ENCODE measurements at places on chromosomes 6 and 20. TPM values are rescaled to one million over a fixed set of nuclear protein-coding genes. Genes with fewer than 3 reads are reported as not detected.
A peak's percentile ranks its signal among the peaks of the same experiment; 100 is the strongest.

MATN4 gene
- 0.30 TPM for total RNA-seq

SLC52A3 gene
- not detected for total RNA-seq

ID4 gene
- total RNA-seq: not detected

STMND1 gene
- not detected for total RNA-seq

PHACTR3 gene
- not detected for total RNA-seq

JPH2 gene
- total RNA-seq: 0.36 TPM

DNA sequence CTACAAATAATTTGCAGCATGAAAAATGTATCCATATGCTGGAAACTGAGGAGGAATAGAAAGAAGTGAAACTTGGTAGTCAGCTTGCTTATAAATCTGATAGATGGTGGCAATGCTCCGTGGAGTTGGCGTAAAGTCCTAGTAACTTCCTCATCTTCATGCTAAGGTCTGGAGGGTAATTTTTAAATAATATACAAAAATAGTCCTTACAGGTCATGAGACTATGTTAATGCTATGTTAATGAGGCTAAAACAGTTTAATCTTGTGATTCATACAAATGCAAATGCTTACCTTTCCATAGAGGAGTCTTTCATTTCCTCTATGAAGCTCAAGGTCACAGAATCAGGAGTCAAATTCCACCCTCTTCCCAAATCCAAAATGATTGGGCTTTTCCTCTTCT lies 9.4 kb upstream of the CRIP3 start:
- DNase-seq: no peak
- no peak overlapping the region for H3K27ac ChIP-seq
- H3K4me3 ChIP-seq: no peak overlapping the region
- peaks cover 9% of the 10 kb centered on the region for H3K27me3 ChIP-seq

GRCh38 chr6:169830876-169831275 lies 79.5 kb downstream of the ERMARD start:
- DNase-seq: no peak
- no peak overlapping the region for H3K27ac ChIP-seq
- H3K4me3 ChIP-seq: no peak overlapping the region
- no peaks in the 10 kb centered on the region for H3K36me3 ChIP-seq
- H3K4me1 ChIP-seq: peaks cover 4% of the 10 kb centered on the region

DNA sequence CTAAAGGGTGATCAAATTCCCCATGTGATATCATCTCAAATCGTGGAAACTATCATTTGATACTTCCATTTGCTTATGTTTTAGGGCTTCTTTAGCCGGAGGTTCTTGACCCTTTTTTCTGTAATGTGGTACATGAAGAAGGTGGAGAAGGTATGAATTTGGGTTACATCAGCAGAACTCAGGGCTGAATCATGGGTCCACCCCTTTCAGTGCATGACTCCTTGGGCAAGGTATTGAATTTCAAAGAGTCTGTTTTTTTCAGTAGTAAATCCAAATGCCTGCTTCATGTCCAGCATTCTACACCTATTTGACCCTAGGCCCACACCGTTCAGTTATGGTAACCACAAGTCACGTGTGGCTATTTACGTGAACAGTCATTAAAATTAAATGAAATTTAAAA lies 30.6 kb upstream of the QKI start:
- H3K4me1 ChIP-seq: no peaks in the 10 kb centered on the region
- no peaks in the 10 kb centered on the region for H3K36me3 ChIP-seq
- no peak overlapping the region for H3K27ac ChIP-seq
- no peak for DNase-seq
- no peak overlapping the region for H3K4me3 ChIP-seq
- no peaks in the 10 kb centered on the region for H3K27me3 ChIP-seq

GRCh38 chr6:143642403-143642802 lies 35.4 kb upstream of the PHACTR2 start:
- peaks cover 2% of the 10 kb centered on the region for H3K27me3 ChIP-seq
- no peak for DNase-seq
- no peak overlapping the region for H3K27ac ChIP-seq
- H3K4me1 ChIP-seq: peaks cover 2% of the 10 kb centered on the region
- peaks cover 2% of the 10 kb centered on the region for H3K36me3 ChIP-seq
- no peak overlapping the region for H3K4me3 ChIP-seq

DNA sequence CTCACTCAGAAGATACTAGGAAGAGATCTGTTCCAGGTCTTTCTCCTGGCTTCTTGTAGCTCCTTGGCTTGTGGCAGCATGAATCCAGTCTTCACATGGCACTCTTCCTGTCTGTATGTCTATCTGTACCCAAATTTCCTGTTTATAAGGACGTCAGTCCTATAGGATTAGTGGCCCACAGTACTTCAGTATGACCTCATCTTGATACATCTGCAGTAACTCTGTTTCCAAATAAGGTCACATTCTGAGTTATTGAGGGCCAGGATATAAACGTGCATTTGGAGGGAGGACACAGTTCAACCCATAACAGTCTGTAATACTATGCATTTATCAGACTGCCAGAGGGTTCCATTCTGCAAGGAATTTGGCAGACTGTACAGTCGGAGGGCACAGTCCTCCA lies 57.6 kb upstream of the DYNLRB1 start:
- H3K36me3 ChIP-seq: peaks cover 10% of the 10 kb centered on the region
- H3K4me1 ChIP-seq: peaks cover 1% of the 10 kb centered on the region
- H3K27ac ChIP-seq: no peak overlapping the region
- DNase-seq: no peak
- H3K4me3 ChIP-seq: no peak overlapping the region

DNA sequence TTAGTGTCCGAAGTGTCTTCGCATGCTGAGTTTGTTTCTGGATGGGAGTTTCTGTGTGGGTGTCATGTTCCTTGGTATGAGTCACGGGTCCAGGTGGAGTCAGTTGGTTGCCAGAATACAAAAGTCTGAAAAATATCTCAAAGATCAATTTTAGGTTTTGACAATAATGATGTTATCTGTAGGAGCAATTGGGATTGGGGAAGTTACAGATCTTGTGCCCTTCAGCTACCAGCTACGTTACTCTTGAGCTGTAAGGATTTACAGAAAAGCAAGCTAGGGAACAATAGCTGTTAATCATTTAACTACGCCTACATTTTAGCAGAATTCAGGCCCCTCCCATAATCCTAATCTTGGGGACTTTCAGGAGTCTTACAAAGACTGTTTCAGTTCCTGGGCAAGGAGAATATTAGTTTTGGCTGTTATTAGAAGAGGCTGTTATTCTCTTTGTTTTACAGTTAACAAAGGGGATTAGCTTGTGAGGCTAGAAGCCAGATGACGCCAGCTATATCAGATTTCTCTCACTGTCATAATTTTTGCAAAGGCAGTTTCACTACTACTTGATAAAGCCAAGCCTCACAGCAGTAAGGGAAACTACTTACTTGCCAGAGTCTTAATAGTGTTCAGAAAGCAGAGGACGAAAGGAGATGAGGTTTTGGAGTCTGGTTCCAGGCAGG lies 15.4 kb upstream of the SLC22A16 start:
- peaks cover 11% of the 10 kb centered on the region for H3K27me3 ChIP-seq
- DNase-seq: no peak
- peaks cover 2% of the 10 kb centered on the region for H3K4me1 ChIP-seq
- no peak overlapping the region for H3K4me3 ChIP-seq

DNA sequence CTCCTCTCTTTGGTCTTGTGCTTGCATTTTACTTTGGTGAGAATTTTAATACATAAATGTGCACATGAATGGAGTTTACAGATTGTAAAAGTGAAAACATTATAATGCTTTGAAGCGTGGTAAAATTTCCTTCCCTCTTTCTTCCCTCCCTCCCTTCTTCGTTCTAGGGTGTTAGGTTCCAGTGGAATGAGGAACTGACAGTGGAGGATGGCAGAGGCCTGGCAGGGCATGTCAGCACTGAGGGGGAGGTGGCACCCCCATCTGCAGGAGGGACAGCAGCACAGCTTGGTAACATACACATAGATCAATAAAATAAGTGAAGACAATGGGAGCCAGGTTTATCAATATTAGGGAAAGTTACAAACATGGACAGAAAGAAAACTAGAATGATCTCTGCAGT lies 47.5 kb downstream of the RNASET2 start:
- no peak overlapping the region for H3K4me3 ChIP-seq
- no peak overlapping the region for H3K27ac ChIP-seq
- peaks cover 4% of the 10 kb centered on the region for H3K36me3 ChIP-seq

DNA sequence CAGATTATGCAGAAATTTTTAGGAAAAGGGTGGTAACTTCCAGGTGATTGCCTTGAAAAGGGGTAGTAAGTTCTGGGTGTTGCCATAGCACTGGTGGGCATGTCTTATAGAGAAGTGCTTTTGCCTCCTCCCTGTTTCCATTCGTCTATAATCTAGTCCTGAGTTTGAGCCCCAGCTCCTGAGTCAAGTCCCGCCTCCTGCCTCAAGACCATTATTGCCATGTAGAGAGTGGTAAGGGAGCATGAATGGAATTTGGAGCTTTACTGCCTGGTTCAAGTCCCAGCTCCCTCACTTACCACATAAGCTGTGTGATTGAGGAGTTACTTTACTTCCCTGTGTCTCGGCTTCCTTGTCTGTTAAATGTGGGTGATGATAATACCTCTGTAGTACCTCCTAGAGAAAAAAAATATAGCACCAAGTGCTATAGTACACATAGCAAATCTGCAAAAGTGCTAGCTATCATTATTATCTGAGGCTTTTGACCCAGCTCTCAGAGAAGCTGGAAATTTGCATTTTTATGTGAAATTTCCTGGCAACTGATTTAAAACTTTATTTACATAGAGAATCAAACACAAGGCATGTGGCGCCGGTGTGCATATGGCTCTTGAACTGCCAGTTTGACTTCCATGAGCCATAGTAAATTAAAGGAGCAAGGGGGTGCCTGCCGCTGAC lies 36.0 kb downstream of the TGM6 start:
- H3K36me3 ChIP-seq: no peaks in the 10 kb centered on the region
- no peaks in the 10 kb centered on the region for H3K4me1 ChIP-seq
- peaks cover 23% of the 10 kb centered on the region for H3K27me3 ChIP-seq
- no peak overlapping the region for H3K4me3 ChIP-seq

- H3K27ac ChIP-seq: no peak overlapping the region
- DNase-seq: no peak
Measured at GRCh38 chr6:83878902-83879644, 19.6 kb downstream of the CYB5R4 start.

GRCh38 chr20:33670715-33671499 lies 3.3 kb downstream of the NECAB3 start:
- no peaks in the 10 kb centered on the region for H3K27me3 ChIP-seq
- H3K27ac ChIP-seq: peak overlapping the region; percentile 39
- H3K4me3 ChIP-seq: peak overlapping the region; percentile 16
- H3K4me1 ChIP-seq: peaks cover 38% of the 10 kb centered on the region
- H3K36me3 ChIP-seq: peaks cover 12% of the 10 kb centered on the region

GRCh38 chr6:44061375-44062104 lies 65.7 kb downstream of the MRPL14 start:
- H3K36me3 ChIP-seq: peaks cover 6% of the 10 kb centered on the region
- H3K4me1 ChIP-seq: peaks cover 27% of the 10 kb centered on the region
- no peak for DNase-seq
- no peak overlapping the region for H3K4me3 ChIP-seq

- no peak for DNase-seq
- H3K27me3 ChIP-seq: no peaks in the 10 kb centered on the region
- H3K4me3 ChIP-seq: no peak overlapping the region
- peaks cover 66% of the 10 kb centered on the region for H3K36me3 ChIP-seq
Measured at GRCh38 chr6:13289789-13290318, 38.5 kb downstream of the TBC1D7 start.

GRCh38 chr20:24157213-24157612 lies 168.6 kb upstream of the GGTLC1 start:
- H3K36me3 ChIP-seq: no peaks in the 10 kb centered on the region
- H3K27ac ChIP-seq: no peak overlapping the region
- peaks cover 11% of the 10 kb centered on the region for H3K4me1 ChIP-seq
- H3K27me3 ChIP-seq: peaks cover 15% of the 10 kb centered on the region

DNA sequence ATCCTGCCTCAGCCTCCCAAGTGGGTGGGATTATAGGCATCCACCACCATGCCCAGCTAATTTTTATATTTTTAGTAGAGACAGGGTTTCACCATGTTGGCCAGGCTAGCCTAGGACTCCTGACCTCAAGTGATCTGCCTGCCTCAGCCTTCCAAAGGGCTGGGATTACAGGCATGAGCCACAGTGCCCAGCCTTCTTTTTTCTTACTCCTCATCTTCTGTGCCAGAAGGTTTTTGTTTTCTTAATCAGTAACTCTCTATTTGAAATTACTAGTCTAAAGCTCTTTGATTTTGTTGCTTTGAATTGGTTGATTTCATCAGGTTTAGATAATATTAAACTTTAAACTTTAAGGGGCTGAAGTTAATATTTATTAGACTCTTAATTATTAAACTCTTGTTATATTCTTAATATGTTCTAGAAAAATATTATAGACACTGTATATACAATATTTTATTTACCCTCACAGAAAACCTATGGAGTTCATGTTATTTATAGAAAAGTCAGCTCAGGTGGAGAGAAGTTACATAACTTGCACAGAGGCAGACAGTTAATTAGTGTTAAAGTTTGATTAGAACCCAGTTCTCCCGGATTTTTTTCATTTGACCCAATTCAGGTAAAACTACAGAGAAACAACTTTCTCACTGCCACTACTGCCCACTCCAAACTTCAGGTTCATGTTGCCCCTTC lies 177.4 kb upstream of the SGK1 start:
- no peak for DNase-seq
- H3K4me3 ChIP-seq: no peak overlapping the region
- no peaks in the 10 kb centered on the region for H3K4me1 ChIP-seq
- H3K27me3 ChIP-seq: no peaks in the 10 kb centered on the region
- no peaks in the 10 kb centered on the region for H3K36me3 ChIP-seq

DNA sequence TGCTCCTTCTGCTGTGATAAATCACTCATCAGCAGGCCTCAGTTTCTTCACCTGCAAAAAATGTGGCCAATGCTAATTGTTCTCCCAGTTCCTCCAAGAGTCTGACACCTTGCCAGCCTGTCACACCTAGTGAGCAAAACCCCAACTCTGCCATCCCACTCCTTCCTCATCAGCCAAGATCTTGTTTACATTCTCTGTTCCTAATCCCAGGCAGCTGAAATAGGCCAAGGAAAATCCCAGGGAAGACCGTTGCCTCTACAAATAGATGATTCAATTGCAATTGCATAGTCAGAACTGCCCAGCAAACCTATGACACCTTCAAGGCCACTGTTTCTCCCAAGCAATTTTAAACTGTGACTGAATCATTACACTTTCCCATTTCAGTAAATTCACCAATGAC lies 78.7 kb downstream of the GMDS start:
- H3K4me1 ChIP-seq: peaks cover 12% of the 10 kb centered on the region
- no peak for DNase-seq
- H3K36me3 ChIP-seq: peaks cover 4% of the 10 kb centered on the region
- H3K27ac ChIP-seq: no peak overlapping the region
- H3K4me3 ChIP-seq: no peak overlapping the region

GRCh38 chr6:118240878-118241528 lies 307.1 kb upstream of the PLN start:
- no peaks in the 10 kb centered on the region for H3K4me1 ChIP-seq
- peaks cover 22% of the 10 kb centered on the region for H3K27me3 ChIP-seq
- DNase-seq: no peak
- H3K27ac ChIP-seq: no peak overlapping the region
- no peak overlapping the region for H3K4me3 ChIP-seq
- H3K36me3 ChIP-seq: no peaks in the 10 kb centered on the region

DNA sequence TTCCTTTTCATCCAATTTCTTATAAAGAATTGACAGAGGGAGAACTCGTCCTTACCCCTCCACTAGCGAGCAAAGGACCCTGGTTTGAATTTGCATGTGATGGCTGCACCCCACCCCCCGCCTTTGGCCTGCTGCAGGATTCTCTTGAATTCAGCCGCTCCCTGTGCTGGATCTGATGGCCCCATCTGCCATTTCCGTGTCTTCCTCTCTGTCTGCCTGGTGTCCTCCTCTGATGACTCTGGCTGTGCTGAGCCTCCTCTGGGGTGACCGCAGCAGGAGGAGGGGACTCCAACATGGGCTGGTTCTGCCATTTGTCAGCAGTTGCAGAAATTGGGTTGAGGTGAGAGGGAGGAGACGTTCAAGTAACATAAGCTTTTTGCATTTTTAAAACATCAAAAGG lies 188.8 kb downstream of the DLL1 start:
- H3K36me3 ChIP-seq: peaks cover 9% of the 10 kb centered on the region
- H3K4me1 ChIP-seq: peaks cover 3% of the 10 kb centered on the region
- H3K27ac ChIP-seq: no peak overlapping the region
- no peak overlapping the region for H3K4me3 ChIP-seq
- no peak for DNase-seq
